Thyroid gland (tissue), 4 donors: ENCODE measurements at places on chromosomes 12 and 14. TPM values are rescaled to one million over a fixed set of nuclear protein-coding genes. Genes with fewer than 3 reads are reported as not detected.

The ITGB7 gene
- total RNA-seq: 6.3 TPM

The LALBA gene
- not detected for total RNA-seq

The FLRT2 gene
- total RNA-seq: 24.8 TPM

The VPS33A gene
- total RNA-seq: 16.2 TPM

The POTEM gene
- total RNA-seq: not detected

The LTB4R2 gene
- total RNA-seq: 18.5 TPM

The RNASE11 gene
- not detected for total RNA-seq

The SDR9C7 gene
- total RNA-seq: not detected

The TAS2R46 gene
- total RNA-seq: 4.4 TPM

The NANOG gene
- 1.6 TPM for total RNA-seq

The DAO gene
- not detected for total RNA-seq

The ACSS3 gene
- 34.4 TPM for total RNA-seq

The TGM1 gene
- 1.9 TPM for total RNA-seq

The PPP2R3C gene
- 23.2 TPM for total RNA-seq

The CCDC38 gene
- not detected for total RNA-seq

The RNASE12 gene
- total RNA-seq: not detected

The GPR137C gene
- 1.3 TPM for total RNA-seq

The DCN gene
- total RNA-seq: 1,367 TPM

The VAMP1 gene
- 12.0 TPM for total RNA-seq

The NDUFB1 gene
- total RNA-seq: 478 TPM
